Amygdala (tissue), 56 donors: ENCODE measurements at places on chromosomes 2 and 18.

DNA sequence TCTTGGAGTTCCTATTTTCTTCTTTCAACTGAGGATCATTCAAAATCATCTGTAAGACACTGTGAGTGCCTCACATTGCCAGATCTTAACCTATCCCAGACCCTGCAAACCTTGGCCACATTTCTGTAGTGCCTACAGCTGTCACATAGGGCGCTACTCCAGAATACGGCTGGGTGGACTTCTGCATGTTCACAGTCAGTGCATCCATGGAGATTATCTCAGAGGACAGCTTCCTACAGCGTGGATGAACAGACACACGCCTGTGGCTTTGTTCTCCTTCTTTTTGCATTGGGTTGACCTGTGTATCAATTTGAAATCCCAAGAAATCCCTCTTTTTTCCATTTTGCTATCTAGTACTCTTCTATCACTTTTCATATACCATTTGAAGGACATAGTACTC, 1.9 kb upstream of the KLHL29 start:
- DNase-seq, result no peak

DNA sequence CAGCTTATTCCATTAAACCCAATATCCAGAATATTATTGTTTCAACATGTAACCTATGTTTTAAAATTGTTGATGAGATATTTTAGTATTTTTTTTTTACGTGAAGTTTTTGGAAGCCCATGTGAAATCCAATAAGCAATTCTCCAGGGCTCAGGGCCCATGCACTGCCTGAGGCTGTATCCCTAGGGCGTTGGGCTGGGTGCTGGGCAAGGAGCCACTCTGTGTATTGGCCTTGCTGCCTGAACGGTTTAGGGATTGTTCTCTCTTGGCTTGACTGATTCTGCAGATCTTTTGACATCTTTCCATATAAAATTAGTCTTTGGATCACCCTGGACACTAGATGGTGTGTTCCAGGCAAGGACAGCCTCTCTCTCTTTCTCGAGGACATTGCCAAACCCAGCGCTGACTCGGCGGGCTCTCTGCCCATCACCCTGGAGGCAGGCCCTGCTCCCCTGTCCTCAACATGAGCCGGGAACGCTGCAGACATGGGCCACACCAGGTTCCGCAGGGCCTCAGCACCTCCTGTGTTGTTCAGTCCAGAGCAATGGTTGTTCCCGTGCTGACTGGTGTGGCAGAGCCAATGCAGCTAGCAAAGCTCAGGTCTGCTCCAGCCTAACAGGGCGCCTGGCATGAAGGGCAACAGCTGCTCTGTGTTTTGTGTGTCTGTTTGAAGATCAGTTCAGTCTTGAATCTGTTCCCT, 163.0 kb downstream of the SEPTIN10 start:
- DNase-seq, result no peak

GRCh38 chr18:35244671-35245070, 3.8 kb downstream of the ZNF397 start:
- no peak for DNase-seq

- DNase-seq, result no peak
These were observed 442.2 kb upstream of the SETBP1 start for GRCh38 chr18:44238454-44238853.

- DNase-seq, result no peak
These were observed 499 bp downstream of the COBLL1 start for GRCh38 chr2:164840930-164841718.

GRCh38 chr2:86223140-86223926, 24.1 kb downstream of the MRPL35 start:
- DNase-seq, result no peak

DNA sequence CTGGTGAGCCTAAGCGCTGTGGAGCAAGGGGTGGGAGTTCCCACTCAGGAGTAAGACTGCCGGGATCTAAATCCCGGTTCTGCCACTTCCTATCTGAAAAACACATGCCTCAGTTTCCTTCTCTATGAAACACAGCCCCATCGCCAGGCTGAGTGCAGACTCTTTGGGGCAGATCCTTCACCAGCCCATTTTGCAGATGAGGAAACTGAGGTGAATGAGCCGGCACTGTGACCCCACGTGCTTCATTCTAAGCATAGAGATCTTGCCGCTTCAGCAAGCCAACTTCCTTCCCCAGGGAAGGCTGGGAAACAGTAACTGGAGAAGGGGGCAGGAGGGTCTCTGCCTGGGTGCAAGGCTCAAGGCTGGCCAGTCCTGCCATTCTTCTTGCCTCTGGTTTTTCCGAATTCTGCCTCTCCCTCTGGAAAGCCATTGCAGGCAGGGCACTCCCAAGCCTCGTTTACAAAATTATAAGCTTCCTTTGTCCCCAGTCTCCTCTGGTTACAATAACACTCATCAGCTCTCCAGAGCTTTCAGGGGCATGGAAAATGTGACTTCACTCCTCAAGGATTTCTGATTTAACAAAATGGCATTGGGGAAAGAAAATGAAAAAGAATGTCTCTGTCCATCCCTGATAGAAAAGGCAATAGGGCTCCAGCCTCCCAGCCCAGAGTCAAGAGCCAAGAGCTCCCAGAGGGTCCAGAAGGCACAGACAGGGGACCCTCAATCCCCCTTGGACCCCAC, 249.2 kb downstream of the TNS1 start:
- no peak for DNase-seq

DNA sequence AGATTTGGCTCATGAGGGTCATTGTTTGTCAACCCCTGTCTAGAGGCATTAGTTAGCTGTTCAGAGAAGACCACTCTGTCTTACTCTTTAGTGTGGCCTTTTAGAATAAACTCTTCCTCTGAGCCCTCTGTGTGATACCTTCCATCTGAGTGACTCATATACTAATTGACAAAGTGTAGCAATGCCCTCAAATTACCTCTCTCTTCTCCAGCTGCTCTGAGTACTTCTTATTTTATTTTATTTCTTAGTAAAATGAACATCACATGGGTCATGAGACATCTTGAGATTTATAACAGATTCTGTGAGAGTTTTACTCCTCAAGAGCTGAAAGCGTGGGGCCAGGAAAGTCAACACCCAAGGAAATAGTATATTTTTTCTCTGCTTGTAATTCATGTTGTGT, 67.4 kb downstream of the KCTD18 start:
- no peak for DNase-seq

GRCh38 chr2:49359721-49360406, 205.5 kb upstream of the FSHR start:
- DNase-seq, result no peak

DNA sequence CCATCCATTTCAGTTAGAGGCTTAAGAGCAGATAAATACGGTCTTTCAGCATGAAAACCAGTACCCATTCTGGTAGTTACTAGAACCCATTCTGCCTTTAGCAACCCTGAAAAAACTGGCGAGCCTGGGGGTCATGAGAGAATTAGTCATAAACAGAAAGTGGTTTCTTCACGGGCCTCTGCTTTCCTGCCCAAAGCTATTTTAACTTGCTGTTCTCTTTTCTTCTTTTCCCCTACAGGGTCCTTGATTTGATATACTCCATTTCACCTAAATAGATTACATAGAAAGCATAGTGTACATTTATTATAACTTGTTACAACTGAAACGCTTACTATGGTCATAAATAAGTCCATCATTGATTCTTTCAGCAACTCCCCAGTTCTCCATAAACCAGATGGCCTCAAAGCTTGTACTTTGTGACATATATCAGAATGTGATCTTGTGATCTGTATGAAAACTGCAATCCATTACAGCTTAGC, 48.3 kb downstream of the WDFY1 start:
- no peak for DNase-seq

DNA sequence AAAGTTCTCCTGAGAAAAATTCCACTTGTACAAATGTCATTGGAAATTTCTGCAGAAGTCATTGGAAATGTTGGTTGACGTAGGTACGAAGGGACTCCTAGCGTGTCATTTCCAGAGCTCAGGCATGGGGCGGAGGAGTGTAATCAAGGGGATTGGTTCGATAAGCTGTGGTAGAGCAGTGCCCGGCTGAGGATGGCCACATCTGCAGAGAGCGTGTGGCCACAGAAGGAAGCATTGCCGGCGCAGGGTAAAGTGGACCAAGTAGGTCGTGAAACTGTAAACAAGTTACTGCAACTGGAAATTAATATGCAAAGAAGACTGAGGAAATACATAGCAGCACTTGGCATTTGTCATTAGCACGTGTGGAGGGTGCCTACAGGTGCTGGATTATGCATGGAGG, 101.8 kb downstream of the DGKD start:
- DNase-seq, result no peak

DNA sequence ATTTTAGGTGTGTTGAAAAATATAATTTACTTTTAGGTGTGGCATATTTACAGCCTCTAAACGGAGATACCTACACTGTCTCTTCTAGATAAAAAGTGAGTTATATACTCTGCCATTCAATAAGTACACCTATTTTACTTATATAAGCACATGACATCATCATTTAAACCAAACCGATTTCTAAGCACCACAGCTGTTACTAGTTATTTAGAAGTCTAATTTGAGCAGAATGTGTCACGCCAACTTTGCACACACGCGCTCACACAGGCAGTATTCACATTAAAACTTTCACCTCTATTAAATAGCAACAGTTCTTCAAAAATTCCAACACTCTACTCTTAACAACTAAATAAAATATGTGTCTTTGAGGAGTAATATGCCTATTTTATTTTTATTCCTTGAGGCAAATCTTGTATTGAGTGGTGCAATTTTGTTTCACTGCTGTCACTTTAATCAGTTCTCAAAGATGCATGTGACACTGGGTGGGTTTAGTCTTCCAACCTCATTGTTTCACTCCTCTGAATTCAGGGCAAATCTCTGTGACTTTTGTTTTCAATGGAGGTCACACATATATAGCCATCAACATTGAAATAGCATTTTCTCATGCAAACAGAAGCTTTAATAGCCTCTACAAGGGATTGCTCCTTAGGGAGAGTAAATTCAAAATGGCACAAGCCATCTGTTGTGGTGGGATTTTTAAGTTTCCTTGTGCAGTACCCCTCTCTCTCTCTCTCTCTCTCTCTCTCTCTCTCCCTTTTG, 721.0 kb downstream of the PLCL1 start:
- no peak for DNase-seq

DNA sequence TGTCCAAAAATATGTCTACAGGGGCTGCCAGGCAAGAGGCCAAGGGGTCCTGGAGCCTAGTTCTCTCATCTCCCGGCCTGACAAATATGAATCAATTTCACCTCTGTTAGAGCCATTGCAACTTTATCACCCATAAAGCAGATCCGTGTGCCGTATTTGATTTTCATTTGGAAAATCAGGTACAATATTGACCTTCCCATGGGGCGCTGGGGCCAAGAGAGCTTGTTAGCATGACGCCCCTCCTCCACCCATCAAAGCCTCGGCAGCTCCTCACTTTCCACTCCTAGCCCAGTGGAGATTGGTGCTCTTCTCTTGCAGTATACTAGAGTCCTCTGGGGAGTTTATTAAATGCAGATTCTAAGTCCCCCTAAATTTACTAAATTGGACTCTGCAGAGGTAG, 96.8 kb downstream of the CAPN13 start:
- DNase-seq, result no peak

GRCh38 chr18:8167673-8168072, 441.6 kb upstream of the RAB12 start:
- DNase-seq, result no peak

DNA sequence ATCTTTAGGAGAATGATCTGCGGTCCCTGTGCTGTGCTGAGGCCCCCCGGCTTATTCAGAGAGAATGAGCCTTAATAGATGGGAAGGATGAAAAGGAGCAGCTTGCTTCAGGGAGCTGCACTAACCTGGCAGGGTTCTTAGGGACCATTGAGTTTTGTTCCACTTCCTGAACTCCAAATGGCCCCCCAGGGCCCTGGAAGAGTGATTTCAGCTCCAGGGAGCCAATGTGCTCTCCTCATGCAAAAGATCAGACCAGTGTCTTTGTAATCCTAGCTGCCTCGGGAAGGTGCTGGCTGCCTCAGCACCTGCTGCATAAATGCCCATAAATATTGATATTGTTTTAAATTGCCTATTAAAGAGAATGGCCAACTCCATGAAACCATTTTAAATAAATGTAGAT, 210.2 kb downstream of the NCK2 start:
- no peak for DNase-seq

DNA sequence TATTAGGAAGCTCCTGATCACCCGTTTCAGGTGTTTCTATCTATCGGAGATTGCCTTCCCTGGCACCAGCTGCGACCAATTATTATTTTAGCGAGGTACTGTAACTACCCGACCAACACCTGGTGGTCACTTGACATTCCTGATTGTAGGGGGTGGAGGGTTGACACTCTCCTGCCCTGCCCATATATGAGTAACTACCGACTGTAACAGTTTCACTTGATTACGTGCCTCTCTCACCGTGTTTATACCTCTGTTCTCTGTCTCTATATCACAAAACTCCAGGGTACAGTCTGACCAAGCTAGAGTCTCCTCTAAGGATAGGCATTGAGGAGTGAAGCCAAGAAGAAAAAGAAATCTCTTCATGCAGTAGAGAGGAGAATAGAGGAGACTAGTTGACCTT, 268.0 kb upstream of the LRATD1 start:
- no peak for DNase-seq

DNA sequence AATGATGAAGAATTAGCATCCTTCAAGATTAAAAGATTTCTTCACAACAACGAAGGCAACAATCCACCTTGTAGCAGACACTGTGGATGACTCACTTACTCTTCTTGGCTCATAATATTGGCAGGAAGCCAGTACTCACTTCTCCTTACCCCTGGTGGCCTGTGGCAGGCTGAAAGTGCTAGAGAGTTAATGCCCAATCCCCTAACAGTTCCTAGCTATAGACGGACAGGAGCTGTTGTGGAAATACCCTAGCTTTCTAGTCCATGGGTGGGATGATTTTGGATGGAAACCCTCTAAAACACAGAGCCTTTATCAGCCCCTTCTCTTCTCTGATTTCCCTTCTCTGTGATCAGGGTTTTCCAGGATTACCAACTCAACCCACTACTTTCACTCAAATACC, 128.6 kb upstream of the NYAP2 start:
- DNase-seq, result no peak

- DNase-seq, result no peak
These were observed 674.3 kb upstream of the NRXN1 start for GRCh38 chr2:51706220-51706619.

DNA sequence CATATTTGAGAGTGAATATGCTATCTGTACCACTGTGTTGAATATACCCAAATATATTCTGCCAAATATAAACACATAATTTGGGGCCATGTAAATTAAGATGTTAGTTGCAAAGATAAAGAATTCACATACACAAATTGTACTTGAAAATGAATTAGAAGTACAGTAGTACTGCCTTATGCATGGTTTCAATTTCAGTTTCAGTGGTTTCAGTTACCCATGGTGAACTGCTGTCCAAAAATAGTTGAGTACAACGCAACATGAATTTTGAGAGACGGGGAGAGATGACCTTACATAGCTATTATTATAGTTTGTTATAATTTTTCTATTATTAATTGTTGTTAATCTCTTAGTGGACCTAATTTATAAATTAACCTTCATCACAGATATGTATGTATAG, 1313.0 kb upstream of the FAM98A start:
- DNase-seq, result no peak

GRCh38 chr2:113840518-113840917, 49.4 kb upstream of the ACTR3 start:
- no peak for DNase-seq
